ENCODE measurements at places on chromosomes 12 and 14. TPM values are rescaled to one million over a fixed set of nuclear protein-coding genes. Genes with fewer than 3 reads are reported as not detected.

LRFN5 gene
- 1.3 TPM for total RNA-seq

ALX1 gene
- total RNA-seq = 2.5 TPM

ARHGEF25 gene
- total RNA-seq = 22.3 TPM

ESR2 gene
- under 0.01 TPM for total RNA-seq

GLRX5 gene
- 28.1 TPM for total RNA-seq

KRT83 gene
- not detected for total RNA-seq

Data from smooth muscle cell of bladder (primary cell).